K562 (cell line): ENCODE measurements at places on chromosomes 4 and X. TPM values are rescaled to one million over a fixed set of nuclear protein-coding genes. Genes with fewer than 3 reads are reported as not detected.

DNA sequence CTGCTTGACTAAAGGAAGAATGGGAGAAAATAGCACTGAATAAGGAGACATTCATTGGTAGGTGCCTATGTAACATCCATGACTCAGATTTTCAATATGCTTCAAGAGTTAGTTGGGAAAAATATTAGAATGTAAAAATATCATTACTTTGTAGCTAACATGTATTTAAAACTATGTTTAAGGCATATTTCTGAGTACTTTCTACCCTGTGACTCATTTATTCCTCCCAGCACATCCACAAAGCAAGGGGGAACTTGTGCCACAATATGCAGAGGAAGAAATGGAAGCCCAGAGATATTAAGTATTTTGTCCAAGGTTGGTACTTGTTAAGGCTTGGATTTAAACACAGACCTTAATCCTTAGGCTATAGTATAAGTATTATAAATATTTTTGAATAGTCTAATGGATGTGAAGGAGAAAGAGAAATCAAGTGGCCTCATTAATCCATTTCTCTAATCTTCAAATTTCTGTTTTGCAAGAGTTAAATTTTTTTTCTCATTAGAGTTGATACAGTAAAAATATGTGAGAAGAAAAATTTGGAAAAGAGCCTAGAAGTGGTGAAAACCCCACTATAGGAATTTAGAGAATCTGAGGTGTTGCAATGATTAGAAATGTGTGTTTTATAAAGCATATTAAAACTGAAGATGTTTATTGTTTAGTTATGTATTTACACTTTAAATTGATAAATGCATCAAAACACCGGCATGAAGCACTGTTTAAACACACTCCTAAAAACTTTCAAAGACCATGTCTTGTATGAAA, 149.3 kb upstream of the GYPA start:
- H3K27ac ChIP-seq = no peak overlapping the region
- no peak for DNase-seq
- H3K36me3 ChIP-seq = no peaks in the 10 kb centered on the region
- no peak overlapping the region for H3K4me3 ChIP-seq
- H3K4me1 ChIP-seq = no peaks in the 10 kb centered on the region
- no peaks in the 10 kb centered on the region for H3K27me3 ChIP-seq

DNA sequence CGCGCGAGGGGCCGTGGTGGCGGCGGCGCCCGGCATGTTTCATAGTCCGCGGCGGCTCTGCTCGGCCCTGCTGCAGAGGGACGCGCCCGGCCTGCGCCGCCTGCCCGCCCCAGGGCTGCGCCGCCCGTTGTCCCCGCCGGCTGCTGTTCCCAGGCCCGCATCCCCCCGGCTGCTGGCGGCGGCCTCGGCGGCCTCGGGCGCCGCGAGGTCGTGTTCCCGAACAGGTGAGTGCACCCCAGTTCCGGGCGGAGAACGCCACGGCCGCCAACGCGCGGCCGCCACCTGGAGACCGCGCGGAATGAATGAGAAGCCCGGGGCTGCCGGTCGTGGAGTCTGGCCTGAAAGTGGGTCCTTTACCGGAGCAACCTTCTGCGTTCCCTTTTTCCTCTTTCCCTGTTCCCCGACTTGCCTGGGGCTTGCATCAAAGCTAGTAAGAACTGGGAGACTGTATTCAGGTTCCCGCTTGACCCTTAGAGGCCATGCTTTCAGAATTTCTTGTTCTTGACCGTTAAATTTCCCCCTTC, 429 bp downstream of the NOCT start:
- peak overlapping the region; percentile 92 for H3K4me3 ChIP-seq
- DNase-seq = no peak
- H3K27me3 ChIP-seq = no peaks in the 10 kb centered on the region
- peak overlapping the region; percentile 92 for H3K27ac ChIP-seq

- H3K4me3 ChIP-seq = no peak overlapping the region
- no peak for DNase-seq
- H3K36me3 ChIP-seq = peaks cover 26% of the 10 kb centered on the region; the same call in 2 of the 3 replicates
- no peak overlapping the region for H3K27ac ChIP-seq
Measured at GRCh38 chrX:20233336-20233735, 33.4 kb downstream of the RPS6KA3 start.

- H3K27me3 ChIP-seq = no peaks in the 10 kb centered on the region
Measured at GRCh38 chr4:174217273-174218126, 66.0 kb downstream of the FBXO8 start.

- no peak for DNase-seq
- H3K36me3 ChIP-seq = no peaks in the 10 kb centered on the region
- peaks cover 29% of the 10 kb centered on the region for H3K4me1 ChIP-seq
- no peak overlapping the region for H3K27ac ChIP-seq
- H3K27me3 ChIP-seq = no peaks in the 10 kb centered on the region
- peak overlapping the region; percentile 11; the same call in 1 of the 2 replicates for H3K4me3 ChIP-seq
Measured at GRCh38 chr4:183100827-183101226, 1.8 kb downstream of the WWC2 start.

DNA sequence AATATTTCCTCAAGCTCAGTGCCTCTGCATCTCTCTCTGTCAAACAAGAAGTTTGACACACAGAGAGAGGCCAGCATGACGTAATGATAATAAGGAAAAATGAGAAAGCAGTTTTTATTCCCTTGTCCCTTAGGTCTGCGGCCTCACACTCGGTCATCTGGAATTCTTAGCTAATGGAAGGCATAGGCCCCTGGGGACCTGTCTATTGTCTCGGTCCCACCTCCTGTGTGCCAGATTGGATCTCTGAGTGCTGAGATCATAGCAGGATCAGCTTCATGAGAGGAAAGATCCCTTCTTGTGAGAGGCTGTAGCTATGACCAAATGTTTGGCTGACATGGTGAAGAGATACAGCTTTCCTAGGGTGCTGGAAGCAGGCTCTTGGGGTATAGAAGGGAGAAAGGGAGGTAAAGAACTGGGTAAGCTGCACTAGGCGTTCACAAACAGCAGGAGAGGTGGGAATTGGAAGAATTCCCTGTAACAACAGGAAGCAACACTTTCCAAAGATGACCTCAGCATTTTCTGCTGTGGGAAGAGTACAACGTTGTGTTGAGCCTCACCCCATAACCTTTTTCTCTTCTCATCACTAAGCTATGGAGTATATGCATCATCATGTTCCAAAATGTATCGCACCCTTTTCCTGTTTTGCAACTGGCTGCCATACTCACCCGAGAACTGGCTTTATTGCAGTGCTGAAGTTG, 20.2 kb downstream of the TMEM31 start:
- H3K4me1 ChIP-seq = no peaks in the 10 kb centered on the region
- no peak for DNase-seq
- peaks cover 41% of the 10 kb centered on the region for H3K27me3 ChIP-seq
- no peak overlapping the region for H3K27ac ChIP-seq
- no peak overlapping the region for H3K4me3 ChIP-seq

GRCh38 chr4:1265351-1265750, 16.4 kb upstream of the CTBP1 start:
- no peak overlapping the region for H3K4me3 ChIP-seq
- peaks cover 26% of the 10 kb centered on the region; the same call in 2 of the 3 replicates for H3K27me3 ChIP-seq
- DNase-seq = no peak
- no peak overlapping the region for H3K27ac ChIP-seq

DNA sequence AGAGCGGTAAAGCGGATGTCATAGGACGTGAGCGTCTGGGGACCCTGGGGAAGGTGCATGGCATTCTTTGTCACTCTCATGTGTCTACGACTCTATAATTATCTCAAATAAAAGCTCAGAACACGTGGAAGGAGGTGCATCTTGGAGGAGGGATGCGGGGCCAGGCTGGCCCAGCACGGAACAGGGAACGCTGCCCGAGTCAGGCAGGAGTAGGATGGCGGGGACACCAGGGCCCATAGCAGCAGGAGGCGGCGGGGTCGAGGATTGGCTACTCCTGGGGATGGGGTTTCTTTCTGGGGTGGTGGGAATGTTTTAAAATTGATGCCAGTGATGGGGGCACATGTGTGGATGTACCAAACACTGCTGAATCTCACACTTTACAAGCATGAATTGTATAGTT, 5.4 kb upstream of the HTRA3 start:
- no peak for DNase-seq
- H3K4me3 ChIP-seq = no peak overlapping the region
- H3K4me1 ChIP-seq = no peaks in the 10 kb centered on the region; the same call in 1 of the 3 replicates
- peaks cover 13% of the 10 kb centered on the region for H3K27me3 ChIP-seq
- H3K36me3 ChIP-seq = no peaks in the 10 kb centered on the region

DNA sequence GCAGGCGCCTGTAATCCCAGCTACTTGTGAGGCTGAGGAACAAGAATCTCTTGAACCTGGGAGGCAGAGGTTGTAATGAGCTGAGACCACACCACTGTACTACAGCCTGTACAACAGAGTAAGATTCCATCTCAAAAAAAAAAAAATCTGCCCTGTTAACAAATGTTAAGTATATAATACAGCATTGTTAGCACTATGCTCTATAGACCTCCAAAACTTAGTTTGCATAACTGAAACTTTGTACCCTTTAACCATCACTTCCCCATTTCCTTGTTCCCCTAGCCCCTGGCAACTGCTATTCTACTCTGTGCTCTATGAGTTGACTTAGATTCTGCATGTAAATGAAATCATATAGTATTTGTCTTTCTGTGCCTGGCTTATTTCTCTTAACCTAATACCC, 76.7 kb downstream of the TAB3 start:
- no peaks in the 10 kb centered on the region for H3K36me3 ChIP-seq
- no peak overlapping the region for H3K4me3 ChIP-seq
- H3K4me1 ChIP-seq = no peaks in the 10 kb centered on the region
- H3K27me3 ChIP-seq = peaks cover 2% of the 10 kb centered on the region; the same call in 1 of the 3 replicates
- no peak for DNase-seq

DNA sequence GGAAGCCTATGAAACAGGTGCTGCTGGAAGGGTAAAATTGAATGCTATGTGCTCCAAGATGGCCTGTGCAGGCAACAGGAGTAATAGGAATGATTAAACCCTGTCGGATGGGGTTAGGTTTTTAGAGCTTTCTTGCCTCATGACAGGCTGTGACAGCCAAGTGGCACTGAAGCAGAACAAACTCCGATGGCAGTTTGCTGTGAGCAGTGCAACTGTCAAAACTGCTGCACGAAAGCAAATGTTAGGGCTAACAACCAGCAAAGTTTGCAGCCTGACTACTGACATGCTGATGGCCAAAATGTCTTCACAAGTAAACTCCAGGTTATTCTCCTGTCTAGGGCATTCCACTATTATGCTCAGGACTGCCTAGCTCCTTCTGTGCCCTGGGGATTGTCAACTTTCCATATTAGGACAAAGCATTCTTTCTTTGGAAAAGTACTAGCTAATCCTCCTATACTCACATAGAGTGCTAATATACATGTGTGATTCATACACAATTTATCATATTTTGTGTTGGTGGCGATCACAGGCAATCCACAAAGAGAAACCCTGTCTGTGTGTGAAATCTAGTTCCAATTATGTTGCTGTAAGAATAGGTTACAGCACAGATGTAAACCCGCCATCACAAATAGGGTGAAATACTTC, 486.6 kb upstream of the TENM3 start:
- no peak for DNase-seq
- H3K27me3 ChIP-seq = no peaks in the 10 kb centered on the region
- no peaks in the 10 kb centered on the region for H3K4me1 ChIP-seq
- H3K4me3 ChIP-seq = no peak overlapping the region
- no peak overlapping the region for H3K27ac ChIP-seq

DNA sequence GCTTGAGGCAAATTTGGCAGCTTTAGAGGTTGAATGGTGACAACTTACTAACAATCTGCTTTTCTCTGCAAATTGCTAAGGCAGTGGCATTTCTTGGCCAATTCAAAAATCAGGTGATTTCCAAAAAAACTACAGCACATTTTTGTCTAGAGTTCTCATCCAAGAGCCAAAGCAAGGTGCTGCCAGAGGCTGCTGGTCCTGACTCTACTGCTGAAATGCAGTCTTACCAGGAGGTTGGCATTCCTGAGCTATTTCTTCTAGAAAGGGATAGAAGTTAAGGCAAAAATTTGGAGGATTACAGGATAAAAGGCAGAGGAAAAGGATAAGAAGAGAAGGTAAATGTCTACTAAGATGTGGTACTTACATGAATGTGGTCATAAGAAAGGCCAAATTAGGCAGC, 75.6 kb downstream of the COX18 start:
- H3K27me3 ChIP-seq = no peaks in the 10 kb centered on the region
- no peak overlapping the region for H3K27ac ChIP-seq
- H3K36me3 ChIP-seq = no peaks in the 10 kb centered on the region
- no peak overlapping the region for H3K4me3 ChIP-seq

GRCh38 chrX:118631586-118631985, 95.8 kb upstream of the IL13RA1 start:
- peaks cover 80% of the 10 kb centered on the region for H3K36me3 ChIP-seq
- no peaks in the 10 kb centered on the region for H3K27me3 ChIP-seq
- no peak overlapping the region for H3K4me3 ChIP-seq

- H3K4me1 ChIP-seq = no peaks in the 10 kb centered on the region
- no peak overlapping the region for H3K27ac ChIP-seq
- DNase-seq = no peak
- H3K4me3 ChIP-seq = no peak overlapping the region
- H3K27me3 ChIP-seq = no peaks in the 10 kb centered on the region
- H3K36me3 ChIP-seq = no peaks in the 10 kb centered on the region
Measured at GRCh38 chrX:6674734-6675133, 139.8 kb upstream of the VCX3A start.

DNA sequence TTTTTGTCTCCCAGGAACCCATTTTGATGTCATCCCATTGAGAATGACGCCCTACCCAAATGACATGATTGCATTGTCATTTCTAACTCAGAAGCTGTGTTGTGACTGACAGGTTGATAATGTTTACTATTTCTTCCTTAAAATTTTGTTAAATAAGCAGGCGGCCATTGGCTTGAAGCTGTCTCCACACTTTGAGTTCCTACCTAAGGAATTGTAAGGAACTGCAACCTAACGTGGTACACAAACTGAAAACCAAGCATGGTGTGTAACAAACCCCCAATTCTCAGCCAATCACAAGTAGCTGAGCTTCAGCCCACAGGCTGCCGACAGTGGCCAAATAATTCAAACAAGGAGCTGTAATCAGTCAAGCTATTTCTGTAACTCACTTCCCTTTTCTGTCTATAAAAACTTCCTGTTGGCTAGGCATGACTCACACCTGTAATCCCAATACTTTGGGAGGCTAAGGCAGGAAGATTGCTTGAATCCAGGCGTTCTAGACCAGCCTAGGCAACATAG, 2.9 kb upstream of the MND1 start:
- H3K27me3 ChIP-seq = no peaks in the 10 kb centered on the region
- H3K4me1 ChIP-seq = peaks cover 8% of the 10 kb centered on the region
- no peaks in the 10 kb centered on the region for H3K36me3 ChIP-seq
- peak; percentile 68 for DNase-seq

The POU3F4 gene
- total RNA-seq = not detected in 2 replicates

The SCML2 gene
- total RNA-seq = 19.0 and 19.6 TPM in 2 replicates

The CENPE gene
- total RNA-seq = 36.7 and 38.8 TPM in 2 replicates

The SOWAHD gene
- not detected in 2 replicates for total RNA-seq

The DCAF8L2 gene
- not detected in 2 replicates for total RNA-seq

The CFAP47 gene
- total RNA-seq = 0.13 and 0.22 TPM in 2 replicates

The RS1 gene
- total RNA-seq = not detected in 2 replicates

The CNGA1 gene
- total RNA-seq = 0.29 TPM in 1 of 2 replicates, not detected in the other

The TMSB4X gene
- total RNA-seq = 1,266 and 1,292 TPM in 2 replicates

The SASH3 gene
- total RNA-seq = 0.34 and 0.35 TPM in 2 replicates

The OCIAD2 gene
- 0.31 and 0.98 TPM in 2 replicates for total RNA-seq
